Stimulated activated CD4-positive, alpha-beta T cell treated with anti-CD3 and anti-CD28 coated beads, Interleukin-12 subunit alpha, Interleukin-12 subunit beta, amount 100 ng/mL, for 4 hours (primary cell): ENCODE measurements at places on chromosomes 12 and 14.

GRCh38 chr12:75478116-75478794, 2.3 kb upstream of the GLIPR1 start:
- no peak for DNase-seq

GRCh38 chr12:48352157-48352760, 1.5 kb upstream of the ZNF641 start:
- DNase-seq, result no peak

- no peak for DNase-seq
Observed at GRCh38 chr12:50467439-50467838, 37.3 kb upstream of the DIP2B start.

- DNase-seq, result no peak
Observed at GRCh38 chr14:50088731-50089130, 27.6 kb downstream of the VCPKMT start.

GRCh38 chr12:71896205-71896882, 42.3 kb upstream of the TPH2 start:
- DNase-seq, result no peak

- no peak for DNase-seq
Observed at GRCh38 chr14:51400139-51400538, 160.1 kb downstream of the TMX1 start.

DNA sequence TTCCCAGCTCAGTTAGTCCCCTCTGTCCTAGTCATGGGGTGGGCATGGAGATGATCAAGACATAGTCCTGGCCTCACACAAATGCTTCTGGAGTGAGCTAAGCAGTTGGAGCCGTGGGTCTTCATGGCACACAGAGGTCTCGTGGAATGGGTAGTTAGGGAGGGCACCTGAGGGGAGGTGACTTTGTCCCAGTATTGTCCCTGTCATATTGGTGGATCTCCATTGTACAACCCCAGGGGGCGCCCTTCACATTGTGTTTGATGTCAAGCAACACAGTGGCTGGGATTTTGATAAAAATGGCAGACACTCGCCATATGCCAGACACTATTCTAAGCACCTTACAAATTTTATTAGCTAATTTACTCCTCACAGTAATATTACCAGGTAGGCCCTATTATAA, 175.4 kb upstream of the LHX5 start:
- no peak for DNase-seq

DNA sequence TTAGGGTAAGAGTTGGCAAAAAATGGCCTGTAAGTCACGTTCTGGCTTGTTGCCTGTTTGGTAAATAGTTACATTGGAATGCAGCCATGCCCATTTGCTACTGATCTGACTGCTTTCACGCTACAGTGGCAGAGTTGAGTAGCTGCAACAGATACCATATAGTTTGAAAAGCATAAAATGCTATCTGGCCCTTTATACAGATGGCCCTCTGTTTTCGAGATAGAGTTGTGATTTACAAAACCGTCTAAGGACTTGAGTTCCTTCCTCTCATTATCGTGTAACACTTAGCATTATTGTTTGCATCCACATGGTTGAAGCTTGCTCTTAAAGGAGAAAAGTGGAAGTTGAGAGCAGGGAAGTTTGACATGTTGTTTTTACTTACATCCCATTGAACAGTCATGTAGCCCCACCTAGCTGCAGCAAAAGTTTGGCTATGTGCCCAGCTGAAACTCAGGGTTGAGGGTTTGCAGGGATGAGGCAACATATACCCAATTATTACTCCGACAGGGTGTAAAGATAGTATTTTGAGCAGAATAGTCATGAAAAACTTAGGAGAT, 11.3 kb upstream of the SCFD1 start:
- no peak for DNase-seq

GRCh38 chr12:108616941-108617858, 16.5 kb downstream of the SELPLG start:
- peak; percentile 63 for DNase-seq

GRCh38 chr14:45211295-45211694, 41.7 kb downstream of the MIS18BP1 start:
- DNase-seq, result no peak
